CD4-positive, alpha-beta T cell treated with Interleukin-4 for 4 hours (primary cell): ENCODE measurements at places on chromosomes 6 and 20.

DNA sequence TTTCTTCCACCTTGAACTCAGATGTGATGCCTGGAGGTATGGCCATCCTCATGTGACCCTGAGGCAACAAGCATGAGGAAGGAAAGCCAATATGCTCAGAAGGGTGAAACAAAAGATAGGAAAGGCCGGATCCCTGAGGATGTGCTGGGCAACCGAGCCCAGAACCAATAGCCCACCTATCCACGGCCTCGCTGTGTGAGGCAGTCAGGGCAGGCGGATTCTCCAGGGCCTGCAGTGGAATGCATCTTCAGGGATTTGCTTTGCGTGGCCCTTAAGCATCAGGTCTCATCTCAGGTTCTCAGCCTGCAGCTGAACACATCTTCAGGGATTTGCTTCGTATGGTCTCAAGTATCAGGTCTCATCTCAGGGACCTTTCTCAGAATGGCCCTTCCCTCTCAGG lies 139.8 kb downstream of the ANKRD60 start:
- no peak for DNase-seq

- DNase-seq, result no peak
Observed at GRCh38 chr20:20993372-20993771, 112.8 kb downstream of the LINC00237 start.

- no peak for DNase-seq
Observed at GRCh38 chr6:118356686-118357085, 191.4 kb upstream of the PLN start.

DNA sequence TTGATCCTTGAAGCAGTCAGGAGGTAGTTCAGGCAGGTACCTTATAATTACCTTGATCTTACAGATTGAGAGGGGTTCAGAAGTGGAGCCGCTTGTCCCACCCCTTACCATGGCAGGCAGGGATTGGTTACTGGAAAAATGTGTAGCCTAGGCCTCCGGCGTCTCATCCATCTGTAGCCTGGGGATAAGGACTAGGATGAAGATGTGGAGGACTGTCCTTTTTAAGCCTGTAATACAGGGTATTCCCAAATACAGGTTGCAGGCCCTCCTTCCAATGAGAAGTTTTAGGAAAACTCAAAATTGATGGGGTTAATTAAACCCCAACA lies 2.8 kb downstream of the HMGA1 start:
- no peak for DNase-seq

- DNase-seq, result no peak
Observed at GRCh38 chr6:106860940-106861339, 113.6 kb downstream of the CD24 start.

DNA sequence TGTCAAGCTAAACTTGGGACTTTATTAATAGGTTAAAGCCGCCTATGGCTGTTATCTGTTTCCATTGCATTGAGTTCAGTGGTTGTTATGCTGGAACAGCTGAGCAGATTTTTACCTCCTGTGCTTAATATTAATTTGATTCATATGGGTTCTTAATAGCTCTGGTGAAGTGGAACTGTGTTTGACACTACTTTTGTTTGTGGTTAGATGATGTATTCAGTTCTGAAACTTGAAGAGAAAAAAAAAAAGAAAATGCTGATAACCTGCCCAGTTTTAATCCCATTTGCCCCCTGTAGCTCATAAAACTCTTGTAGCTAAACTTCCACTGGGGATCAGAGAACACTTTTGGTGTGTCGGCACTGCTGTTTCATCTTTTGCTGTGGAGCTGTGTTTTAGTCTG lies 117.8 kb downstream of the ZDHHC14 start:
- no peak for DNase-seq

GRCh38 chr6:31903957-31904356 lies 2.1 kb upstream of the ZBTB12 start:
- no peak for DNase-seq
